ENCODE measurements at places on chromosomes 4 and X.

DNA sequence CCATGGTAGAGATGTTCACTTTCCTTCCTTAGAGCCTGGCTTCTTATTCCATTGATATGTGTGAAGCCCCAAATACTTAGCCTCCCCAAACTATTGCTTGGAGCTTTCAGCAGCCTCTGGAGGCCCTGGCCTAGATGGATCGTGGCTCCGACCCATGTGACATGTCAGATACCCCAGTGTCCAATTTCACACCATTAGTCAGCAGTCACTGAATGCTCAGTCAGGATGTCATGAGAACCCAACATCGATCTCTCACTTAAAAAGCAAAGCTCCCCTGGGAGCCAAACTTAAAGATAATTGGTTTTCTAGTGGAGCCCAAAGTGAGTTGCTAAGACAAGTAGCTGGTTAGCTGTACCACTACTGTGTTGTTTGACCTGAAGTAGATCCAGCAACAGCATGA lies 41.6 kb upstream of the IGSF1 start:
- DNase-seq, result no peak

GRCh38 chr4:54548831-54549460 lies 108.8 kb upstream of the KIT start:
- no peak for DNase-seq

DNA sequence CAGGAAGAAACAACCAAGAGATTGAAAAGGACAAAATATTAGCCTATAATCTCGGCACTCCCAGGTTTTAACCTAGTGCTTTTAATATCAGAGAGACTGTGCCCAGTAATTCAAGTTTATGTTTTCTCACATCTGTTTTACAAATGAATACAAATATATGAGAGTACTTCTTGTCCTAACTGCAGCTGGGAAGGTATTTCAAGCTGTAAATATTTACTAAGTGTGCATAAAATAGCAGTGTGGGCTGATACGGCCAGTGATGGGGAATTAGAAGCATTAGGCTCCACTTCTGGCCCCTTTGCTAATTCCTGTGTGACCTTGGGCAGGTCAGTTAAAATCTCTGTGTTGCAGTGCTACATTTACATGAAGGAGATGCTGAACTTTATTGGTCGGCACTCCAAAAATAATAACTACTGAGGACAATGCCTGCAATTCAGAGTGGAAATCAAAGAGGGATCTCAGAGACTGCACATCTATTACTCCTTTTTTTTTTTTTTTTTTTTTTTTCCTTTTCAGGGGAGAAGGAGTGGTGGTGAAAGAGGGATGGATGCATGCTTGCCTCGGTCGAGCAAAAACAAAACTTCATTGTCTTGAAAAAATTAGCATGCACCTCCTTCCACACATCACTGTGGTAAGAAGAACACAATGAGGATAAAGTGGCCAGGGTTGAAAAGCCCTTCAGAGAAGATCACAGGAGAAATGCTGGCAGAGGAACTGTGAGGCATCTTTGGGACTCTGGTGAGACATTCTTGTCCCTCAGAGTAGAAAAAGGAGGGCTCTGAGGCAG lies 44.6 kb upstream of the LNX1 start:
- DNase-seq, result no peak

- DNase-seq, result no peak
Measured at GRCh38 chr4:54675721-54676461, 18.1 kb downstream of the KIT start.

DNA sequence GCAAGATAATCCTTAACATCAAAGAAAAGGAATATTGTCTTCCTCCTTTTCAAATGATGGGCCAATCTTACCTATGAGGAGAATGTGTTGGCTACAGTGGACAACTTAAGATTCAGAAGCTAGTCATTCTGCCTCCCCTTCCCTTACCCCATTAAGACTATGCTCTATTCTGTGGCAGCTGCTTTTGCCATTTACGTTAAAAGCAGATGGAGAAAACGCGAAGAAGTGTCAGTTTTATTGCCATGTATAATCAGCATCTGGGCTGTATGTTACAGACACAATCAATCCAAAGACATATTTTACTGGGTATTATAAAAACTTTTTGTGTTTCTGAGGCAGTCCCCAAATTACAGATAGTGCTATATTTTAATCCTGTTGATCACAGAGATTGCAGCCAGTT lies 196.1 kb upstream of the PACRGL start:
- no peak for DNase-seq

GRCh38 chrX:46209037-46209436 lies 336.2 kb downstream of the ZNF674 start:
- DNase-seq, result no peak

GRCh38 chr4:6990661-6991060 lies 52.5 kb upstream of the TADA2B start:
- DNase-seq, result no peak

- DNase-seq, result no peak
Measured at GRCh38 chrX:2732076-2732475, 19.8 kb upstream of the XG start.

DNA sequence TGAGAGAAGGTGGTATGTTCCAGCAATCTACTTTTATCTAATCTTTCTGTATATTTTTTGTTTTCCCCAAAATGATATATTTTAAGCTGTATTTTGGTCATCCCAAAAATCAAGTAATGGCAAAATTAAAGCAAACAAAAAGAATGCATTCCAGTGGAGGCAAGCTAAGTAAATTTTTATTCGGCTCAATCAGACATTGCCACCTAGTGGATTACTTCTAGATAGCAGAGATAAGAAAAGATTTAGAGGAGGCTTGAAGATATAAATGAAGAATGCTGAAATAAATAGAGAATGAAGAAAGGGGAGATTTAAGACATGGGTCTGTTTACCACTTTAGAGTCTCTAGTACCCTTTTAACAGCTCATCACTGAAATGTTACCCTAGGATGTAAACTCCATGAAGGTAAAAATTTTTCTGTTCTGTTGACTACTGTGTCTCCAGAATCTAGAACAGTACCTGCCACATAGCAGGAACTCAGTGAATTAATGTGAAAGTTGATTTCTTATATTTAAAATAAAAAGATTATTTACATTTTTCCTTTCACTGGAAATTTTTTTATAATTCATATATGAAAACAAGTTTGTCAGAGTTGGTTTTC lies 110.9 kb upstream of the ANK2 start:
- DNase-seq, result no peak

- DNase-seq, result no peak
Measured at GRCh38 chr4:76772498-76773106, 125.3 kb downstream of the SOWAHB start.

DNA sequence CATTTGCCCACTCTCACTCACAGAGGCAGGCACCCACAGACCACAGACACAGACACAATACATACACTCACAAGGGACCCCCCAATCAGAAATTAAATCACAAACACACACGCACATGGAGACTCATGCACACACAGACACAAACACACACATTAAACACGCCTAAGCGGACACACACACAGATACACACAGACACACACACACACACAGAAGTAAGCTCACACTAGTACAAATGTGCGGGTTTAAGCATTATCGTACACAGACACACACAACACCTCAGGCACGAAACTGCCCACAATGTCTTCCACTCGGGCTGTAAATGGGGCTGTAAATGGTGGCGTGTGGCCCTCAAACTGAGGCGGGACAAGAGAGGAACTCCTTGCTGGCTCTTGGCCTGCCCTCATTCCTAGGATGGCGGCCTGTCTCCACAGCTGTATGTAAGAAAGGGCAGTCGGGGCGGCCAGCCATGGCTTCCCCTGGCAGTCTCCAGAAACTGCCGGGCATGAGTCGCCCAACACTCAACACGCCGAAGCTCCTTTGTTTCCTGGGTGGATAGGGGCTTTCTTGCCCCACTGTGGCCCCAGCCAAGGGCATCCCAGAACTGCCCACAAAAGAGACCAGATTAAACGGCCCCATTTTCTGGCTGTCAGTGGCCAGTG lies 53.9 kb downstream of the NBDY start:
- peak; percentile 34 for DNase-seq

GRCh38 chr4:21451032-21451431 lies 497.5 kb downstream of the KCNIP4 start:
- DNase-seq, result no peak

DNA sequence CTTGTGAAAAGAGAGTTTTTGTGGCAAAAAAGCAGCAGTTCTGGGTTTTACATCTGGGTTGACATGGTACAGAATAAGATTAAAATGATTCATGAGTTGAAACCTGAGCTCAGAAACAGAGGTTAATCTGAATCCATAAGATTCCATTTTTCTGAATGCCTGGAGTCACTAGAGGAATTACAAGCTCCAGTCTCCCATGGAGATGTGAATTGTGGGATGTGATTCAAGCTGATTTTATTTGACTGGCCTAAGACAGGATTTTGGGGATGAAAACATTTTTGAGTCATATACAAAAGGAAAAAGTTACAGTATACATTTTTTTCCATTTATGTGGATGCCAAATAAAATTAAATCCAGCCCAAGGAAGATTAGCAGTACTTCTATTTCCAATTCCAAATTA lies 161.1 kb downstream of the RBM46 start:
- no peak for DNase-seq

GRCh38 chrX:8548446-8548845 lies 83.8 kb downstream of the VCX3B start:
- no peak for DNase-seq

Data from colonic mucosa (tissue), 4 donors.